Endothelial cell (in vitro differentiated cells): ENCODE measurements at places on chromosomes 1 and 21. TPM values are rescaled to one million over a fixed set of nuclear protein-coding genes. Genes with fewer than 3 reads are reported as not detected.

Gene FMOD
- total RNA-seq = not detected

Gene TENT5C
- 0.05 TPM for total RNA-seq

Gene ELF3
- total RNA-seq = 0.56 TPM

Gene GLUL
- 472 TPM for total RNA-seq

Gene TLR5
- 0.77 TPM for total RNA-seq

Gene KRTAP12-2
- total RNA-seq = not detected

Gene NEK7
- total RNA-seq = 44.9 TPM

Gene NUDT4B
- not detected for total RNA-seq

Gene CD84
- not detected for total RNA-seq

Gene NR1I3
- total RNA-seq = not detected

Gene SYDE2
- 4.2 TPM for total RNA-seq

Gene C1orf115
- 34.7 TPM for total RNA-seq

- no peak for DNase-seq
Measured at GRCh38 chr1:86875722-86876121, 38.2 kb downstream of the SELENOF start.

- DNase-seq = no peak
Measured at GRCh38 chr1:17162941-17163340, 42.0 kb upstream of the PADI1 start.

GRCh38 chr1:229363723-229364122, 20.9 kb upstream of the CCSAP start:
- no peak for DNase-seq

DNA sequence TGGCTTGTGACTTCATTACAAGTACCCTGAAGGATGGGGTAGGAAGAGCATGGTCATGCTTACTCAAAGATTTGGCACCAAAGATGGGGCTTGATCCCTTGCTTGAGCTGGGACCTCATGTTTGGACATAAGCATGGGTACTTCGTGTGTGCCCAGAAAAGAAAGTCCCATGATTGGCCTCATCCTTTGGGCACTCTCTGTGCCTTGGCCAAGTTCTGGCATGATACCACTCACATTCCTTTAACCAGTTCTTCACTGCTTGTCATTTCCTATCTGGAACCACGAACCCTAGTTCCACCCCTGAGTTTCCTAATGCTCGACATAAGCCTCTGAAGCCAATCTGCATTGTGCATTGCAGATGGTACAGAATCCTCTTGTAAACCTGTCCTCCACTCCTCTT, 107.0 kb downstream of the NAV1 start:
- no peak for DNase-seq

DNA sequence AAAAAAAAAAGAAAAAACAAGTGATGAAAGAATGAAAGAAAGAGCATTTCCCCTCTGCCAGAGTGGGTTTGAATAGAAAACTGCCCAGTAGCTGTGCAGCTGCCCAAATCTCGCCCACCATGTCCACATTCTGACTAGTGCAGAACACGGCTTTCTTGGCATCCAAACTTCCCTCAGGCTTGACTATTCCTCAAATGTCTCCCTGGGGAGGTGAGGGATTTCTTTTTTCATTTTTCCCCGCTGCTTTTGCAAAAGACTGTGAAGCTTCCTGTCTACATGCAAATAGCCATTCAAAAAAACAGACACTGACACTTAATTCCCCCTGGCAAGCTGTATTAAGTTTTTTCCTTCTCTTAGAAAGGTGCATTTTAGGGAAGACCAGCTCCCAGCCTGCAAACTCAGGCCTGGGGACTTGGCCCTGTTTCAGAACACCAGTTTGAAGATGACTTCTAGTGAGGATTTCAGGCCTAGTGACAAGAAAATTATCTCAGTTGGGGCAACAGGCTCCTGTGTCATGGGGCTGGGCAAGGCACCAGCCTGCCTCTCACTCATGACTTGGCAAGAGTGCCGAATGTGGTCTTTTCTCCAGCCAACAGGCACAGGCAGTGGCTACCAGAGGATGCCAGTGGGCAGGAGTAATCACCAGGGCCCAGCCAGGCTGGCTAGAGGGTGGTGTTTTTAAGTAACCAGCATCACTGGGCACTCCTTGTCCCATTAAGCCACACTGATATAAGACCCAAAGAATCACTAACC, 178.1 kb upstream of the NFIA start:
- DNase-seq = no peak

DNA sequence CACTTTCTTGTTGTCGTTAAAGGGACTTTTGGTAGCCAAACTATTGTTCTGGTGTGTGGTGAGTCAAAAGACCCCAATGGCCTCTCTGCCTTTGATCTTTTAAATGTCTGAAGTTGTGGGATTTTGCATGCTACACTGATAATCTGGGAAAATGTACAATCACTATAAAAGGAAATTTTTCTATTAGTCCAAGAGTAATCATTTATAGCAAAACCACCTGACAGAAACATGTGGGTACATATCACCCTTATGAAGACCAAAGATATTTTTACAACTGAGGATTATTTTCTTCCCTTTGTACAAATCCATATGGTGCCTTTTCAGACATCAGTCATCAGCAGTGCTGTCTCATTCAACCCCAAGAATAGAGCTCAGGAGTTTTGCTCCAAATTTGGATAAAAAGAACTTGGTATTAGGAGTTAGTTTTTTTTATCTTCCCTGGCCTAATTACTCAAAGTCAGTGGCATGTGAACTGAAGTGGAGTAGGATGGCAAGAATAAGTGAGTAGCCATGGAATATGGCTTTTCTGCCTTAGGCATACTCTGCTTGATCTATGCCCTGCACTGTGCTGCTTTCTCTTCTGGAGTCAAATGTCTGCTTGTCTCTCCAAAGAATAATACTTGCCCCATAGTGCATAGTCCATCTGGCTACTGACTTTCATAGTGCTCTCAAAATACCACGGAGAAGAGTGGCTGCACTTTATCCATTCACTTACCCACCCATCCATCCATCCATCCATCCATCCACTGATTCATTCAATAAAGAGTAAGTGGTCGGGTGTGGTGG, 13.5 kb downstream of the GREM2 start:
- DNase-seq = no peak

DNA sequence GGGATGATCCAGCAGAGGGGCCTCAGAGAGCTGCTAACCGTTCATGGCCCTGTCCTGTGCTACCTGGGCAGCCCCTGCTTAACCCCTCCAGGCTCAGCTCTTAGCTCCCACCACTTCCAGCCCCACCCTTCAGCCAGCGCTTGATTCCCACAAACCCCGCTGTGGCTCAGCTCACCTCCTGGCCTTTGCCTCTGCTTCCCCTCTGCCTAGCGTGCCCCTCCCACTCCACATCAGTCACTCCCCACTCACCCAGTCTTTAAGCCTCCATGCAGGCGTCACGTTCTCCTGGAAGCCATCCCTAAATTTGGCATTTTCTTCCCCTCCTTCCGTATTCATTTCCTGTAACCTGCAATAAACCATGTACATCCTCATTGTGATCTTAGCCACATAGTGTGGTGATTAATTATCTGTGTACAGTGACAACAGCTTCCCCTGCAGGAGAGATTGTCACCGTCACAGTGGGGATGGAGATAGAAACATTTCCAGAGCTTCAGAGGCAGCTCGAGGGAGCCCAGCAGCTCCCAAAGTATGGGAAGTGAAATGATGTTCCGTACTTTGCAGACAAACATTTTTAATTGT, 65.5 kb downstream of the EPHB2 start:
- DNase-seq = no peak

DNA sequence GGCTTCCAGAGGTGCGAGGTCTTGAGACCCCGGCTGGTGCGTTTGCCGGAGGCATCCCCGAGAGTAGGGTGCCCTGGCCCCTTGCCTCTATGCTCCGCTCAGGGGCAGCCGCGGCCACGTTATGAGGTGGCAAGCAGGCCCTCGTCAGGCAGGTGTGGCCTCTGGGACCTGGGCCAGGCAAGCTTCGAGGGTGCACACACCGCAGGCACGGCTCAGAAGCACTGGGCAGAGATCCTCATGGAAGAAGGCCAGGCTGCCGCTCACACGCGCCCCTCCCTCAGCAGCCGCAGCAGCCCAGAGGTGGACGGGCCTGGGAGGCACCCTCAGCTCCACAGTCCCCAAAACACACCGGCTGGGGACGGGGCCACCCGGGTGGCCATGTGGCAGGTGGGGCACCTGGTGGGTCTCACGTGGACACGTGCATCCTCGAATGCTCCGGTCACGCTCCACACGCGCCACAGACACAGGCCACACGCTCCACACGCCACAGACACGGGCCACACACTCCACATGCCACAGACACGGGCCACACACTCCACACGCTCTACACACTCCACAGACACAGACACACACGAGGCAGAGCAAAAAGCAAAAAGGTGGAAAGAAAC, 6.5 kb downstream of the SDF4 start:
- DNase-seq = no peak

DNA sequence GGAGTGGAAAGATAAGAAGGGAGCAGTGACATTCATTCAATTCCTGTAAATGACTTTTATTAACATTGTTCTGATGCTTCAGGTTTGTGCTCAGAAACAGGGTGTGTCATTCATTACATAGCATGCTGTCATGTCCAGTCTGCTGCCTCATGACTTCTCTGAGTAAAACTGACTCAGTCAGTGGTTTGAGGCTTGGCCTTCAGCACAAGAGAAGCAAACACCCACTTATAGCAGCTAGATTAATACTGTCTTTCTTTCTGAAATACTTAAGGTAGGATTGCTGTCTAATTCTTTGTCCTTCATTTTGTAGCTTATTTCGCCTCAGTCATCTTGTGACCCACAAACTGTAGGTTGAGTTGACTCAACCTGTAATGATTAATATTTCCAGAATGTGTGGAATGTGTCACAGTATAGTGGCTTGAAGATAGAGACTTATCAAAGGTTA, 32.9 kb downstream of the RASAL2 start:
- no peak for DNase-seq

GRCh38 chr1:34358636-34359035, 181.9 kb downstream of the C1orf94 start:
- DNase-seq = no peak

- DNase-seq = no peak
Measured at GRCh38 chr1:30694280-30695175, 28.9 kb downstream of the MATN1 start.

DNA sequence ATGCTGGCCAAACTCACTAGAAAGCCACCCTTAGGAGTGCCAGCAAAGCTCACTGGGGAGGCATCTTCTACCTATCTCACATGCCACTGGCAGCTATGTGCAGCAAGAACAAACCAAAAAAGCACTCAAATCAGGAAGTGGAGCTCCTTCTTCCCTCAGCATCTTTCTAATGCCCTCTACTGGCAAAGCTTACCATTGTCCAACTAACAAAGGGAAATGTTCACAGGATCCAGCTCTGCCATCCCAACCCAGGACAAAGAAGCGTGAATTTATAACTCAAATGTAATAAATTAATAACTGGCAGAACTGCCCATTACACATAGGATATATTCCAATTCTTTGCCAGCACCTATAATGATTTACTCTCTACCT, 38.9 kb downstream of the LEPR start:
- no peak for DNase-seq

- no peak for DNase-seq
Measured at GRCh38 chr1:228717081-228717480, 18.2 kb upstream of the RHOU start.

DNA sequence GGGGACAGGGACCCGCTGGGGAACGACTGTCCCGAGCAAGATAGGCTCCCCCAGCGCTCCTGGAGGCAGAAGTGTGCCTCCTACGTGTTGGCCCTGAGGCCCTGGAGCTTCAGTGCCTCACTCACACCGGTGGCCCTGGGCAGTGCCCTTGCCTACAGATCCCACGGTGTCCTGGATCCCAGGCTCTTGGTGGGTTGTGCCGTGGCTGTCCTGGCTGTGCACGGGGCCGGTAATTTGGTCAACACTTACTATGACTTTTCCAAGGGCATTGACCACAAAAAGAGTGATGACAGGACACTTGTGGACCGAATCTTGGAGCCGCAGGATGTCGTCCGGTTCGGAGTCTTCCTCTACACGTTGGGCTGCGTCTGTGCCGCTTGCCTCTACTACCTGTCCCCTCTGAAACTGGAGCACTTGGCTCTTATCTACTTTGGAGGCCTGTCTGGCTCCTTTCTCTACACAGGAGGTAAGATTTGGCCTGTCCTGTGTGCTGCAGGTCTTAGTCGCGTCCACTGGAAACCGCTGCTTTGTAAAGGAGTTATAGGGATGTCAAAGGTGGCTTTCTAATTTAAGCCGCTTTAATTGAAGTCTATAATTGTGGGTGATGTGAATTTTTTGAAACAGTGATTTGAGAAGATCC, 717 bp downstream of the UBIAD1 start:
- DNase-seq = no peak

- no peak for DNase-seq
Measured at GRCh38 chr1:26705788-26706311, 10.0 kb downstream of the ARID1A start.

GRCh38 chr1:218755128-218755527, 410.0 kb downstream of the TGFB2 start:
- DNase-seq = no peak

- no peak for DNase-seq
Measured at GRCh38 chr1:7317888-7318287, 453.2 kb upstream of the VAMP3 start.

DNA sequence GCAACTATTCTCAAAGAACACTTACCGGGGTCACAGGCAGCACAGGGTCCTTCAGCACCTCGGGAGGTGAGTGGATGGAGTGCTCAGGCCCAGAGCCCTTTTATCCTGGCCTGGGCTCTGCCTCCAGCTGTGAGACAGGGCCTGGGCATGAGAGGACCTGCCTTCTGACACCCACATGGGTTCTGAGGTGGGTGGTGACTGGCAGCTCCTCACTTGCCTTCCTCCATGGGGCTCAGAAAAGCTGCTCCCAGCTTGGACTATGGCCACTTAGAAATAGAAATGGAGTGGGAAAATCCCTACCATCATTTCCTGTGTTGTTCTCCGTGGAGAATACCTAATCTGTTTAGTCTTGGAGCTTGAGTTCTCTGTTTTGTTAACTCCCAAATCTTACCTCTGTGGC, at the start of gene LCE1C:
LCE1C (minus strand) TSS at position 76 of the 400 bp plus-strand sequence. CDS start 1,173 bp downstream, outside the sequence.
- no peak for DNase-seq

DNA sequence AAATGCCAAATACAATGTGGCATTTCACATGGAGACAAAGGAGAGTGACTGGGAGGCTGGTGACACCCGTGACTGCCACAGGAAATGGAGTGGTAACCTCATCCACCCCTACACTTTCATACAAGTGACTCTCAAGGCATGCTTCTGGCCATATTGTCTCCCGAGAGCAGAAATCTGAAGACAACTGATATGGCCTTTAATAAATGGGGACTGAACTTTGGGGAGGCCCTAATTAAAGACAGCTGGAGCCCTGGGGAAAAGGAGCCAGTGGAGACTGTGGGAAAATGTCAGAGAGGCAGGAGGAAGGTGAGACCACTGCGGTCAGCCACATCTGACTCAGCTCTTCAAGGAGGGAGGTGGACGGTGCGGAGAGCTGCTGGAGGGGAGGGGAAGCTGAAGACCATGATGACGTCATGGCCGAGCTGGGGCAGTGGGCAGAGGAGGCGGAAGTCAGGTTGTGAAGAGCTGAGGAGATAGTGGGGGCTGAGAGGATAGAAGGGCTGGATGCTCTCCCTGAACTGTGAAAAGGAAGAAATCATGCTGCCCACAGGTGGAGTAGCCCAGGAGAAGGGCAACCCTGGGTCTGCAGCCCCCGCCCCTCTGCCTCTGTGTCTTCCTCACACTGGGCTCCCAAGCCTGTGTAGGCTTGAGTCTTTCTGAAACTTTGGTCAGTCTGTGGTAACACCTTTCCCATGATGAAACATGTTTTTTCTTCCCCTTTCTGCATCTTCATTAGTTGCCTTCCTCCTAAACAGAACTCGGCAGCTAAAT, 14.0 kb upstream of the NCF2 start:
- no peak for DNase-seq

- no peak for DNase-seq
Measured at GRCh38 chr1:192061556-192061955, 96.7 kb upstream of the RGS18 start.

- DNase-seq = no peak
Measured at GRCh38 chr1:204331275-204331674, 28.5 kb downstream of the PLEKHA6 start.
